Type B pancreatic cell (in vitro differentiated cells): ENCODE measurements at places on chromosomes 7 and 10.
A peak's percentile ranks its signal among the peaks of the same experiment; 100 is the strongest.

- no peaks in the 10 kb centered on the region for H3K27me3 ChIP-seq
- H3K36me3 ChIP-seq, result no peaks in the 10 kb centered on the region
- DNase-seq, result no peak
Observed at GRCh38 chr10:52678611-52679010, 94.0 kb downstream of the MBL2 start.

- H3K27ac ChIP-seq, result no peak overlapping the region
- H3K36me3 ChIP-seq, result peaks cover 60% of the 10 kb centered on the region
- no peaks in the 10 kb centered on the region for H3K27me3 ChIP-seq
- DNase-seq, result no peak
- H3K4me3 ChIP-seq, result no peak overlapping the region
Observed at GRCh38 chr7:47283497-47284131, 298.3 kb downstream of the TNS3 start.

DNA sequence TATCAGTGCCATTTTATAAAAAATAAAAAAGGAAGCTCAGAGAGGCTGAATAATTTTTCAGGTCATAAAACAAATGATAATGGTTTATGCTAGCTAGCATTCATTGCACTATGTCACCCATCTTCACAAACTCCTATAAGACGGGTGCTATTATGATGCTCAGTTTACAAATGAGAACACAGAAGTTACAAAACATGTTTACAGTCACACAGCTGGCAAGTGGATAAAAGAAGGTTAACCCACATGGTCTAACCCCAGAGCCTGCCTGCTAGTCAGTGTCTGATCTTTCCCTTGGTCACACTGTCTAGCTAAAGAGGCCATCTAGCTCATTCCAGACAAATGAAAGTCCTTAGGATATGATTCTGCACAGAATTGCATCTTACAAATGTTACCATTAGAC lies 39.4 kb downstream of the SLC16A9 start:
- no peaks in the 10 kb centered on the region for H3K27me3 ChIP-seq
- peaks cover 32% of the 10 kb centered on the region for H3K36me3 ChIP-seq
- DNase-seq, result no peak
- H3K4me3 ChIP-seq, result no peak overlapping the region
- no peaks in the 10 kb centered on the region for H3K4me1 ChIP-seq
- no peak overlapping the region for H3K27ac ChIP-seq

- no peaks in the 10 kb centered on the region for H3K27me3 ChIP-seq
- no peak overlapping the region for H3K4me3 ChIP-seq
- peaks cover 41% of the 10 kb centered on the region for H3K4me1 ChIP-seq
- H3K27ac ChIP-seq, result peak overlapping the region; percentile 11
- DNase-seq, result no peak
- H3K36me3 ChIP-seq, result peaks cover 10% of the 10 kb centered on the region
Observed at GRCh38 chr7:134888141-134888740, 98.1 kb upstream of the AGBL3 start.
